Kidney epithelial cell (primary cell): ENCODE measurements at places on chromosomes 7 and 10.

DNA sequence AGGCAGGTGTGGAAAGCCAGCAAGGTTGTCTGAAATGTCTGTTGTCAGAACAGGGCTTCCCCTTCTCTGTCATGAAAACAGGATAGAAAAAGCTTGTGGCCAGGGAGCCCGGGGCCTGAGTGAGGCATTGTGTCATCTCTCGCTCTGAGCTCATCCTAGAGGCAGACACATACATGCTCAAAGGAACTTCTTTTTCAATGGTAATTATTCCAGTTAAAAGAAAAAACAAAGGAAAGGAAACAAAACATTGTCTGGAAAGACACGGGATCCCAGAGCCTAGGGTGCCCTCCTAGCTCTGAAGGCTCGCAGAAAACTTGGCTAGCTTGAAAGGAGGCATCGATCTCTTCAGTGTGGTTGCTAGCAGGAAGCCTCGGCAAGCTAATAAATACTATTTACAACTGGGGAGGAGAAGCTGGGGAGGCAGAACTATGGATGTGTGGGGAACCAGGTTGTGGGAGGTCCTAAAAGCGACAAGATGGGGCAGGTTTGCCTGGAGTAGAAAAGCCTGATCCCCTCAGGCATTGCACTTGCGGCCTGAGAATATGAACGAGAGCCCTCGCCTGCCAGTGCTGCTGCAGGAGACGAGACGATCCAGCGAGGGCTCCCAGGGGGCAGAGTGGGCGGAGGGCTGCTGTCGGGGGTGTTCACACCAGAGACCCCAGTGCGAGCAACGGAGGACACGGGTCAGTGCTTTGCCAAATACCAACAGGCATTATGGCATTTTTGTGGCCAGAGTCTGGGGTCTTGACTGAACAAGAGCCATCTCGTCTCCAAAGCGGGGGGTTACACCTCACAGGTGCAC is 32.8 kb upstream of the DGKI start:
- DNase-seq, result no peak

- DNase-seq, result no peak
Measured at GRCh38 chr7:2477447-2478398, 1.5 kb upstream of the GRIFIN start.

GRCh38 chr10:69088471-69088769 is 517 bp downstream of the SRGN start:
- no peak for DNase-seq

DNA sequence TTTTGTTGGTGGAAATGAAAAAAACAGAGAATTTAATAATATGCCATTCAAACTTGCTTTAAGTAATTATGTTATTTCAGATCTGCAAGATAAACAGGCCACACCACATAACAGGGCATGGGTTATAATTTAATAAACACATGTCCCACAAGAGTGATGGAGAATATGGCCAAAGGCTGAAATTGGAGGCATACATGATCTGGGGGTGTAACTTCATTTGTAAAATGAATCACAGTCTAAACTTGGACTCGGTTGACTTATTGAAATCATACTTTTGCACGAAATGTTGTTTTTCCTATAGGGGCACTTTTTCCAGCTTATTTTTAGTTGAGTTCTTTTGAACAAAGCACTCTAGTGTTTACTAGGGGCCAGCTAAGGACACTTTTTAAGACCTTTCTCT is 151.6 kb downstream of the TMEM26 start:
- no peak for DNase-seq

DNA sequence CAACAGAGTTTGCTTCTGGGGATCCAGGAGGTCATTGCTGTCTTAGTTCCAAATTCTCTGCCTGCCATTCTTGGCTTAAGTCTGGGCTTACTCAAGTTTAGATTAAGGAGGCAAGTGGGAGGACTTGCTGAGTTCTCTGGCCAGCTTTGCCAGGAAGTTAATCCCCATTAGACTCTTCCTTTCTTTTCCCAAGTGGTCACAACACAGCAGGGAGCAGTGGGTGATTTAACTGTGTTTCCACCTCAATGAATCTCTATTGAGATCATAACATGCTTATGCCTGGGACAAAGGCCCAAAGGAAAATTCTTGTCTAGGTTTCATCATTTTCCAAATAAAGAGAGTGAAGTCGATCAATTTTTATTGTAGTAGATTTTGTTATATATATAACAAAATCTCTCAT is 1159.6 kb downstream of the SORCS3 start:
- no peak for DNase-seq
